ENCODE measurements at places on chromosomes 13 and 19.

DNA sequence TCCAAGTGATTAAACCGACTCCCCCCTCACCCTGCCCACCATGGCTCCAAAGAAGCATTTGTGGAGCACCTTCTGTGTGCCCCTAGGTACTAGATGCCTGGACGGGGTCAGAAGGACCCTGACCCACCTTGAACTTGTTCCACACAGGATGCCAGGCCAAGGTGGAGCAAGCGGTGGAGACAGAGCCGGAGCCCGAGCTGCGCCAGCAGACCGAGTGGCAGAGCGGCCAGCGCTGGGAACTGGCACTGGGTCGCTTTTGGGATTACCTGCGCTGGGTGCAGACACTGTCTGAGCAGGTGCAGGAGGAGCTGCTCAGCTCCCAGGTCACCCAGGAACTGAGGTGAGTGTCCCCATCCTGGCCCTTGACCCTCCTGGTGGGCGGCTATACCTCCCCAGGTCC is 2.0 kb downstream of the APOE start:
- DNase-seq = no peak

GRCh38 chr19:55465460-55466240 is 1.1 kb upstream of the C19orf85 start:
- DNase-seq = no peak

GRCh38 chr13:32175307-32175706 is 139.9 kb downstream of the ZAR1L start:
- no peak for DNase-seq

- DNase-seq = no peak
Measured at GRCh38 chr19:5697890-5698634, 8.0 kb downstream of the RPL36 start.

- no peak for DNase-seq
Measured at GRCh38 chr19:55443045-55443823, at the start of gene SHISA7. Gene SHISA7, minus strand, starts transcription at chr19:55443300. Its CDS starts 437 bp downstream, at chr19:55442863.

GRCh38 chr13:76968041-76968440 is 19.7 kb downstream of the ACOD1 start:
- DNase-seq = peak; percentile 78

- DNase-seq = no peak
Measured at GRCh38 chr19:45960595-45961235, 12.9 kb downstream of the NOVA2 start.

DNA sequence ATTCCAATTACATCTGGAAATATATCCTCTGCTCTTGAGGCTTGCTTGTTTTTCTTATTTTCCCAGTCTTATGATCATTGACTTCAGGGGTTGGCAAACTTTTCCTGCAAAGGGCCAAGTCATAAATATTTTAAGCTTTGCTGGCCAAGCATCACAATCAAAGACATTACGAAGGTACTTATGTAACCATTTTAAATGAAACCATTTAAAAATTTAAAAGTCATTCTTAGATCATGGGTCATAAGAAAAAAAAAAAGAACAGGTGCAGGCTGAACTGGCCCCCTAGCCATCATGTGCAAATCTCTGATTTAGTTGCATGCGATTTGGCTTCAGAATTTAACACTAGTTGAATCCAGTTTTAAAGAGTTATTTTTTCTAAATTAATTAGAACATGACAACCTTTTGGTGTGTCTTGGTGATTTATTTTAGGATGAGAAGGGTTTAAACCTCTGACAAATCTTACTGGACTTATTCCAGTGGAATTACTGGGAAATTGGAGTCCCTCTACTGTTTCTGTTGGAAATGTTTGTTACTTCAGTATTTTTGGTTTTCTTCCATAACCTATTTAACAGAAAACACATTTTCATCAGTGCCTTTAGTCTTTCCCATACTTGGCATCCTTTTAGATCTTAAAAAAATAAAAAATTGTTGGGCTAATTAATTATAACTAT is 148.1 kb downstream of the NHLRC3 start:
- no peak for DNase-seq

DNA sequence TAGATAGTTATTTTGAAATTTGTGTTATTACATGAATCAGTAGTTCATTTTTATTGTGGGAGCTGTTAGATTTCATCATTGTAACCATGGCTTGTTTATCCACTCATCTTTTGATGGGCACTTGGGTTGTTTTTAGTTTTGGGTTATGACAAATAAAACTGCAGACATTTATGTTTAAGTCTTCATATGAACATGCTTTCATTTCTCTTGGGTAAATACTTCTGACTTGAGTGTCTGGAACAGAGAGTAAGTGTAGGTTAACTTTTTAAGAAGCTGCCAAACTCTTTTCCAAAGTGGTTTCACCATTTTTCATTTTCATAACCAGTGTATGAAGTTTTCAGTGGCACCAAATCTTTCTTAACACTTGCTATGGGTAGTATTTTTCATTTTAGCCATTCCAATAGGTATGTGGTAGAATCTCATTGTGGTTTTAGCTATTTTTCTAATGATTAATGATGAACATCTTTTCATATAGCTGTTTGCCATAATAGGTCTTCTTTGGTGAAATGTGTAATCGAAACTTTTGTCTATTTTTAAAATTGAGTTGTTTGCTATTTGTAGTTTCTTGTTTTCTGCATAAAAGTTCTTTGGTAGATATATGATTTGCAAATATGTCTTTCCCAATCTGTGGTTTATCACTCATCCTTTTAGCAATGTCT is 17.9 kb downstream of the SLAIN1 start:
- DNase-seq = no peak

GRCh38 chr13:28564030-28564429 is 69.1 kb upstream of the FLT1 start:
- DNase-seq = no peak

DNA sequence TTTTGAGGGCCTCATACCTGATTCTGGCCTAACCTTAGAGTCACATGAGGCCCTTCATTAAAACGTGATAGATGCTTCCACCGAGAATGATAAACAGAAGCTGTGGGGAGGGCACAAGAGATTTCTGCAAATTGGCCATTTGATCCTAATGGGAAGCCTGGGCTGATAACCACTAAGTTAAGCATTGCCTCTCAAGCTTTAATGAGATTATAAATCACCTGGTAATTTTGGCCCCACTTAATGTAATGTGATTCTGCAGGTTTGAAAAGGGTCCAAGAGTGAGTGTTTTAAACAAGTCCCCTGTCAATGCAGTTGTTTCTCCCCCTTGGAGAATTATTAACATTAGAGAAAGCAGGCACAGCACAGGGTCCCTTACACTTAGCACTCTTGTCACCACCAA is 42.0 kb downstream of the ZNF486 start:
- no peak for DNase-seq

DNA sequence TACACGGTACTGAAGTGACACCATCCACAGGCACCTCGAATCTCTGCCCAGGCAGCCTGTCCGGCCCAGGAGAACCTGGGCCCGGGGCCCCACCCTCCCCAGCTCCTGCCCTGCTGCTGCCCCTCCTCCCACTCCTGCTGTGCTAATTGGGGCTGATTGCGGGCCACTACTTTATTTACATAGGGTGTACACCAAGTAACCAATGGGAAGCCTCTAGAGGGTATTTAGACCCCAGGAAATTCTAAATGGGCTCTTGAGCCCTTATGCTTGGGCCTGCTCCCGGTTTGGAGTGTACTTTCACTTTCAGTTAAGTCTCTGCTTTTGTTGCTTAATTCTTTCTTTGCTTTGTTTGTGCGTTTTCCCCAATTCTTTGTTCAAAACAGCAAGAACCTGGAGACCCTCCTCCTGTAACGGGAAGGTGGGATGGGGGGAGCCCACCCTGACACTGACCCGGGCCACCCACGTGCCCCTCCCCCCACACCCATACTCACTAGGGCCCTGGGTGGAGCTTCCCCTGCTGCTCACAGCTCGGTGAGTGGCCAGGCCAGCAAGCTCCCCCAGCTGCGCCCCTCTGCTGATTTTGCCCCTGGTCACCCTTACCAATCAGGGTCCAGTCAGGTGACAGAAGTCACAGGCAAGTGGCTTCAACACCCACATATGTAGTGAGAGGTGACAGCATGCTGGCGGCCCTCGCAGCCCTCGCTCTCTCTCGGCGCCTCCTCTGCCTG is 9.4 kb downstream of the SCGB2B2 start:
- no peak for DNase-seq

GRCh38 chr19:14954071-14954655 is 12.9 kb downstream of the OR7C2 start:
- no peak for DNase-seq

DNA sequence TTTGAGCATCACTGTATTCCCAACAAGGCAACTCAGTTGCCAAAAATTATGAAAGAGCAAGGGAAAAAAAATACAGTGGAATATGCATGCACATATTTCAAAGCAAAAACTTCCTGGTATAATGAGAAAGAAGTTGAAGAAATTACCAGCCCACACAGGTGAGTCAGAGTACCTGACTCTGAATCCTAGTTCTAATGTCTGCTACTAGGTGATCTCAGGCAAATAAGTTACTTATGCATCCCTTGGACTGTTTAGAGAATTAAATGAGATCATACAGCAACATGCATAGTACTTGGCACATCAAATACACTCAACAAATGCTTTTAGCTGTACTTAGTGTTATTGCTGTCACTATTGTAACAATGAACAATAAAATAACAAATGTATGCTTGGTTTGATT is 144.9 kb downstream of the MIPEP start:
- DNase-seq = no peak

DNA sequence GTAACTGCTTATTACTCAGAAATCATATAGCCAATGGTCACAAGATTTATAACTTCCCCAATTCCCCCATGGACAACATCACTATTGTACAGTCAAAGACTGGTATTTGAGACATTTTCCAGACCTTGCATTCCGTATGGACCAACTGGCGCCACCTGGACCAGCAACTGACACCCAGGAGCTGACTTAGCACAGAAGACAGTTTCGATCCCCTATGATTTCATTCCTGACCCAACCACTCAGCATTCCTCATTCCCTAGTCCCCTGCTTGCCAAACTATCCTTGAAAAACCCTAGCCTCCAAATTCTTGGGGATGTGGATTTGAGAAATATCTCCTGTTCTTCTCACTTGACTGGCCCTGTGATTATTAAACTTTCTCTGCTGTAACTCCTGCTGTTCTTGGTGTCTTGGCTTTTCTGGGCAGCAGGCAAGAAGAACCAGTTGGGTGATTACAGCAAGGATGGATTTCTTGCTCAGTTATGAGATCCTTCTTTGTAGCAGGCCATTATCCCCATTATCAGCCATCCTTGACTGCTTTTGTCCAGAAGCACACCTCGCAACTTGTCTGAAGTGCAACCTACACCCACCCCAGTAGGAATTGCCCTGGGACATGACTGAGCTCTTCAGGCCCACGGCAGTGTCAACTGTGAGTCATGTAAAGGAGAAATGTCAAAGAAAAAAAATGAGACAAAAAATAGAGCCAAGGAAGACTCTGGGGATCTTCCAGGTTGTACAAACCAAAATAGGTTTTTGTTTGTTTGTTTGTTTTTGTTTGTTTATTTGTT is 13.7 kb upstream of the MAP3K10 start:
- DNase-seq = no peak

GRCh38 chr13:114089751-114090400 is 42.5 kb downstream of the RASA3 start:
- DNase-seq = no peak

DNA sequence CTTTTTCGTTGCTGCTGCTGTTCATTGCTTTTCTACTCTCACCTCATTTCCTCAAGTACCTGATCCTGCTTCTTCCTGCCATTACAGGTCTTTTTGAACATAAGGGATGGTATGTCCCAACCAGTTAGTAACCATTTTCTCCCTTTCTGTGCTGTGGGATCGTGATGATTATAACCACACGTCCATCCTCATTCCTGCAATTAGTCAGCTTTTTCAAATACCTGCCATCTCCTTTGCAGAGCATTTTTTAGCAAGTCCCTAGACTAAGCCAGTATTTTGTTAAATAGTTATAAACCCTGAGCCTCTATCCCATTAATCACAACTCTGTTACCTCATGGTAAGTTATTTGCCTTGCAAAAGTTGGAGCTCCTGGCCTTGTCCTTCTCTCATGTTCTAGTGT is 109.2 kb downstream of the FNDC3A start:
- no peak for DNase-seq

GRCh38 chr13:99984461-99985240 is 3.1 kb downstream of the ZIC2 start:
- no peak for DNase-seq

- DNase-seq = no peak
Measured at GRCh38 chr19:49861541-49862378, 5.6 kb downstream of the PNKP start.

- DNase-seq = no peak
Measured at GRCh38 chr13:107441279-107441678, 774.1 kb downstream of the LIG4 start.

- DNase-seq = no peak
Measured at GRCh38 chr13:90640976-90641375, 706.5 kb upstream of the MIR17HG start.

DNA sequence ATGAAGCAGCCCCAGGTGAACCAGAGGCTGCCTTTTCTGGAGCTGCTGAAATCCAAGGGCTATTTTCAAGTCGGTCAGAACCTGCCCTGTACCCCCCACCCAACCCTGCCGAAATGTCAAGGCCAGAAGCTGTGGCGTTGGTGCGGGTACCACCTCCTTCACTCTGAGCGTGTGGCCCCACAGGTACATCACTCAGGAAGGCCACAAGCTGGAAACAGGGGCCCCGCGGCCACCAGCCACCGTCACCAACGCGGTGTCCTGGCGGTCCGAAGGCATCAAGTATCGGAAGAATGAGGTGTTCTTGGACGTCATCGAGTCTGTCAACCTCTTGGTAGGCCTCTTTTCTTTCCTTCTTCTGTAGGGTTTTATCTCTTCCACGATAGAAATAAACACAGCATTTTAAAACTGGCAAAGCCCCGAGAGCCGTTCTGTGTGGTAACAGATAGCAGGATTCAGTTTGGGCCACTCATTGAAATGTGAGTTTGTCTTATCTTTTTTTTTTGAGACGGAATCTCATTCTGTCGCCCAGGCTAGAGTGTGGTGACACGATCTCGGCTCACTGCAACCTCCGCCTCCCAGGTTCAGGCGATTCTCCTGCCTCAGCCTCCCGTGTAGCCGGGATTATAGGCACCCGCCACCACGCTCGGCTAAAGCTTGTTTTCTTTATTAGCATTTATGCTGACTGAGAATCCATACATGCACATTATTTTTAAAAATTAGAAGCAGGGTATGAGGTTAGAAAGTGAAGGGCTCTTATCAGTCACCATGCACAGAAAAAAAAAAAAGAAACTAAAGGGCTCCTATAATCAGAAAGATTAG is 11.3 kb downstream of the AP1M1 start:
- DNase-seq = peak; percentile 7

GRCh38 chr13:114211446-114212157 is 23.1 kb upstream of the CDC16 start:
- no peak for DNase-seq

GRCh38 chr19:14350302-14350701 is 30.9 kb upstream of the ADGRE5 start:
- DNase-seq = no peak

DNA sequence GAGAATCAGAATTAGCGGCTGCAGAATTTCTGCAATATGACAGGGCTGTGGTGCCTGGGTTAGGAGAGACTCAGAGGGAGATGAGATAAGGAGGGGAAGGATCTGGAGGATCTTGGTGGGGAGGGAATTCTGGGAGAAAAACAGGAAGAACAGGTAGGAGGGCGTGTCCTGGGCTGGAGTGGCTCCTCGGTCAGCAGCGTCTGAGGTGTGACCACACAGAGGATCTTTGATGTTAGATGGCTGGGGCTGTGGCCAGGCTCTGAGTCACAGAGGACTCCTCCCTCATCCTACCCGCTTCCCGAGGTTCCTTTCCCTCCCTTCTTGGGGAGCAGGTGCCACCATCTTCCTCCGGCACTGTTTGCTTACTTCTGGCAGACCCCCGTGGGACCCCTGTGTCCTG is 6.4 kb upstream of the KLK6 start:
- no peak for DNase-seq
